ENCODE measurements at places on chromosomes 13 and 19.

DNA sequence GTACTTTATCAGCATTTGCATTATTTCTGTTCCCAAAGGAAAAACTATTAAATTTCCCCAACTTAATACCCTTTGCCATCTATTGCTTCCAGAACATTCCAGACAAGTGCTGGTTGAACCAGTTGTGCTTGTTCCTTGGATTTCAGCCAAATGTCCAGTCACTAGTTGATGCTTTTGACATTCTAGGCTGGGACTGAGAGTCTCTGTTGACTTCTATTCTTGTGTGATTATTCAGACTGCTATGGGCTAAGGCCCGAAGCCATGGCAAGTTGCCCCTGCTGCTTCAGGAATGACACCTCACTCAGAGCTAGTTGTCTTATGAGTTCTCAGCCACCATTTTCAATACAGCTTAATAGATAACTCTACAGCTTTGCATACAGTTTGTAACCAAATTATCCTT is 458.1 kb upstream of the ARGLU1 start:
- DNase-seq: no peak

GRCh38 chr13:93502071-93502470 is 275.5 kb downstream of the GPC6 start:
- DNase-seq: no peak

DNA sequence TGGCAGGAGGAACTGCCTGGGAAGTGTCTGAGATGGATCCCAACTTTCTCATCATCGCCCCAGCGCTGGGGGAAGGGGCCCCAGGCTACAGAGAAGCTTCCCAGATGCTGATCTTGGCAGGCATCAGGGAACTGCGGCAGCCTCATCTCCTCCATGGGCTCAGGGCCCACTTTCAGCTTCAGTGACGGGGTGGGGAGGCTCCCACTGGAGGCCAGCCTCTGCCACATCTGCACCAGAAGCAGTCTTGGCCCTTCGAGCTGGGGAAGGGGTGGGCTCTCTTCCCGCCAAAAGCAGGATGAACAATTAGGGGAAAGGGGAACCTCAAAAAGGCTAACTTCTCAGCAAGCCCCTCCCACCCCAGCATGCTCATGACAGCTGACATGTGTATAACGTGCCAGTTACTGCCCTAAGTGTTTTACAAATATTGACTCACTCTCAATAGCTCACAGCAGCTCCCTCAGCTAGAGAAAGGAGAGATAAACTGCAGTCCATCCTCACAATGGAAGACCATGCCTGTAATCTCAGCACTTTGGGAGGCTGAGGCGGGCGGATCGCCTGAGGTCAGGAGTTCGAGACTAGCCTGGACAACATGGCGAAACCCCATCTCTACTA is 7.1 kb upstream of the S1PR2 start:
- no peak for DNase-seq

DNA sequence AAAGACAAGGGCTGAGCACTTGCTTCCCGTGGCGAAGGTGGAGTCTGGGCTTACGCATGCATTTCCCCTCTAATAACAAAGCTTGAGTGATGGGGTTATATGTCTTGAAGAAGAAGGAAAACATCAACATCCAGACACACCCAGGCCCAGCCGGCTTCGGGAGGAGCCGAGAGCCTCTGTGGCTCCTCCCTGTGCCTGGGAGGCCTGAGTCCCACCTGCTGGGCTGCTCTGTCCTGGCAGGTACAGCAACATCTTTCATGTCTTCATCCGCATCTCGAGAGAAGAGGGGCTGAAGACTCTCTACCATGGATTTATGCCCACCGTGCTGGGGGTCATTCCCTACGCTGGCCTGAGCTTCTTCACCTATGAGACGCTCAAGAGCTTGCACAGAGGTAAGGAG is 30.6 kb downstream of the TMEM161A start:
- no peak for DNase-seq

DNA sequence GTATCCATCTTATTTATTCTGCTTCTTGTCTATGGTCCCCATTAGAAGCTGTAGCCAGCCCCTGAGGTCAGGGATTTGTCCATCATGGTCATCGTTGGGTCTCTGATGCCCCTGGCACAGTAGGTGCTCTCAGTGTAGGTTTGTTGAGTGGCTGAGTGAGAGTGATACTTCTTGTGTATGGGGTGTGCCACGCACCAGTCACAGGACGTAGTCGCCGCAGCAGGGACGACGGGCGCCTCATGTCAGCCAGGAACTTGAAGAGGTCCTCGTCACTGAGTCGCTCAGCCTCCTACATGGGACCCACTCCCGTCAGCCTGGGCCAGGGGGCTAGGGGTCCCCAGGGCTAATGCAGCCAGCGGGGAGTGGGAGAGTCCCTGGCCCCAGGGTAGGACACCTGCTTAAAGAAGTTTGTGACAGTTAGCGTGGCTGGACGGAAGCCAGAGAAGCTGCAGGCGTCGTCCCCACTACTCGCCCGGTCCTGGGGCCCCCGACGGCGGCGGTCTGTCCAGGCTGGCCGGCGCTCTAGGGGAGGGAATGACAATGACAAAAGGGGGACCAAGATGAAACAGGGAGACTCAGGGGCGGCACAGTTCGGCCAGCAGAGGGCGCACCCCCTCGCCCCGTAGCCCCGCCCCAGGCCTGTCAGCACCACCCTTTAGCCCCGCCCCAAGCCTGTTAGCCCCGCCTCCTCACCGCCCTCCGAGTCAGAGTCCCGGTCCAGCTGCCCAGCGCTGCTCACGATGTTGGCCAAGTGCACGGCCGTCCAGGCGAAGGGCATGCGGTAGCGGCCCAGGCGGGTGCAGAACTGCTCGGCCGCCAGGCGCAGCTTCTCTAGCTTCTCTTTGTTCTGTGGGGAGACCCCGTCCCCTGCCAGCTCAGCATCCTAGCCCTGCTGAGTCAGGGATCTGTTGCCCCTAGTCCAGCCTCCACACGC is 3.7 kb downstream of the ANGPTL8 start:
- DNase-seq: peak; percentile 90

GRCh38 chr13:46896341-46897137 is at the start of gene HTR2A:
Gene HTR2A, minus strand, starts transcription at chr13:46897053. Its CDS starts 1,147 bp downstream, at chr13:46895906.
- DNase-seq: no peak

- no peak for DNase-seq
These were observed 1730.1 kb downstream of the SLITRK5 start for GRCh38 chr13:89401264-89401675.

- DNase-seq: no peak
These were observed at the start of gene C19orf33 for GRCh38 chr19:38303517-38304351. Gene C19orf33, plus strand, starts transcription at chr19:38304251. Its CDS starts 11 bp downstream, at chr19:38304262.

DNA sequence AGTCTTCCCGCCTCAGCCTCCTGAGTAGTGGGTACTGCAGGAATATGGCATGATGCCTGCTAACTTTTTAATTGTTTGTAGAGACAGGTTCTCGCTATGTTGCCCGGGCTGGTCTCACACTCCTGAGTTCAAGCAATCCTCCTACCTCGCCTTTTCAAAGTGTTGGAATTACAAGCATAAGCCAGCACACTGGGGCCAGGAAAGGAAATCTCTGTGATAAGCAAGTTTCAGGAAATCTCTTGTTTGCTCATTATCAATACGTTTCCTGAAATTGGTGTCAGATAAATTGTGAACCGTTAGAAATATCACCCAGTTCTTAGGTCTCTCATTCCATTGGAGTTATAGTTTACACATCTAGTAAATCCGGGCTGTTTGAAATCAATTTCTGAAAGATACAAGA is 14.2 kb downstream of the WBP4 start:
- no peak for DNase-seq

- DNase-seq: no peak
These were observed 1037.0 kb upstream of the SPRY2 start for GRCh38 chr13:81377921-81378320.

DNA sequence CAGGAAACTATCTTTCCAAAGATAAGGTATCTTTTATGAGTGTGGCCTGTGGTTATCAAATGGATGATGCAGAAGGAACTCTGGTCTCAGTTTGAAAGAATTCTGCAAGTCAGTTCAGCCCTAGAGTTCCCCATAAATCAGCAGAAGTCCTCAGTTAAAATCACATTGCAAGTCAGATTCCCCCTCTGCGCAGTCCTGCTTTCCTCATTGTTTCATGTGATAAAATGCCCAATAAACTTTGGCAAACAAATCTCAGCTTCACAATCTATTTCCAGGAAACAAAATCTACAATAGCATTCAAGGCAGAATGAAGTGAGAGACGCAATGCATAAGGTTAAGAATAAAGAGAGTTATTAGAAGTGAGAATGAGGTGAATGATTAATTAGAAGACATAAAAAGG is 216.3 kb upstream of the KLHL1 start:
- DNase-seq: no peak

DNA sequence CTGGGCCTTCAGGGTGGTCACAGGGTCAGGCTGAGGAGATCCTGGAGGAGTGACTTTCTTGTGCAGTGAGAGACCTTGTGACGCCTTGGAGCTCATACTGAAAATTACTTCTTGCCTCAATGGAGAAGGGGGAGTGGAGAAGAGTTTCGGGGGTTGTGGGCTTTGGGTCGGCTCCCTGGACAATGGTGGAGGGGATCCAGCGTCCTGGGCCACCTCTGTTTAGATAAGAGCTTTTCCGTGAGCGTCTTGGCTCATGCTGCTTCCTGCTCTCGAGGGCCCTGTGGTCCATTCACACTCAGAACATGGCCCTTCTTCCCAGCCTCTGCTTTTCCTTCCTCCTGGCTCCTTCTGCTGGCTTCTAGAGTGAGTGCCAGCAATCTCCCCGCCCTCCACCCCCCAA is 81.9 kb downstream of the FLT1 start:
- no peak for DNase-seq

Data from stimulated activated CD4-positive, alpha-beta T cell treated with anti-CD3 and anti-CD28 coated beads, Interleukin-12 subunit alpha, Interleukin-12 subunit beta, amount 100 ng/mL, for 4 hours (primary cell).